Karpas-422 (cell line): ENCODE measurements at places on chromosomes 7 and 10.
A peak's percentile ranks its signal among the peaks of the same experiment; 100 is the strongest.

DNA sequence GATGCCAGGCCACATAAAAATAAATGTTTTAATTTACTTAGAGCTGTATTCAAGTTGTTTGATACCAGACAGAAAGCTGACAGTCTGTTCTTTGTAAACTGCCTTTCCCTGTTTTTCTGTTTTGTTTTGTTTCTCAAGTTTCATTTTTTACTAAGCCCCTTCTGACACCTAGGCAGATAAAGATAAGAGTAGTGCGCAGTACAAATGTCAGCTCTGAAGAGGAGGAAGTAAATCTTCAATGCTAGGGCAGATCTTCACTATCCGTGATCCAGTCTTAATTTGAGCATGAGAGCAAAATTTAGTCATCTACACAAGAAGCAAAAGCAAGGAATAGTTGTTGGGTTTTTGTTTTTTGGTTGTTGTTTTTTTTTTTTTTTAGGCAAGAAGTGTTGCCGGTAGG, 27.3 kb downstream of the MTURN start:
- peak; percentile 69 for DNase-seq

DNA sequence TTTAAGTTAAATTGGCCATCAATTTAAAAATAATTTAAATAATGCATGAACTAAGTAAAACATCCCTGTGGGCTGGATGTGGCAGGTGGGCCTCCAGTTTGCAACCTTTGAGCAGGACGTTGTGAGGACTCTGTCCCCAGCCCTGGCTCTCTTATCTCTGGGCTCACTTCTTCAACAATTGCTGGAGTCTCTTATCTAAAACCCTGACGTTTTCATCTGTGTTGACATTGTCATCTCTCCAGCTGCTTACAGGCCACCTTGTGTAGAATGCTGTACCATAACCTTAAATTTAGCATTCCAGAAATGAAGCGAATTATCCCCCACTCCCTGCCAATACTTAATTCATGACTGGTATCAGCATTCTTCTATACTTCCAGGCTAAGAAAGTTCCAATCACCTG, 3.2 kb upstream of the KIF5B start:
- DNase-seq = no peak

- no peak for DNase-seq
Observed at GRCh38 chr10:63464402-63465292, 1.1 kb downstream of the JMJD1C start.

DNA sequence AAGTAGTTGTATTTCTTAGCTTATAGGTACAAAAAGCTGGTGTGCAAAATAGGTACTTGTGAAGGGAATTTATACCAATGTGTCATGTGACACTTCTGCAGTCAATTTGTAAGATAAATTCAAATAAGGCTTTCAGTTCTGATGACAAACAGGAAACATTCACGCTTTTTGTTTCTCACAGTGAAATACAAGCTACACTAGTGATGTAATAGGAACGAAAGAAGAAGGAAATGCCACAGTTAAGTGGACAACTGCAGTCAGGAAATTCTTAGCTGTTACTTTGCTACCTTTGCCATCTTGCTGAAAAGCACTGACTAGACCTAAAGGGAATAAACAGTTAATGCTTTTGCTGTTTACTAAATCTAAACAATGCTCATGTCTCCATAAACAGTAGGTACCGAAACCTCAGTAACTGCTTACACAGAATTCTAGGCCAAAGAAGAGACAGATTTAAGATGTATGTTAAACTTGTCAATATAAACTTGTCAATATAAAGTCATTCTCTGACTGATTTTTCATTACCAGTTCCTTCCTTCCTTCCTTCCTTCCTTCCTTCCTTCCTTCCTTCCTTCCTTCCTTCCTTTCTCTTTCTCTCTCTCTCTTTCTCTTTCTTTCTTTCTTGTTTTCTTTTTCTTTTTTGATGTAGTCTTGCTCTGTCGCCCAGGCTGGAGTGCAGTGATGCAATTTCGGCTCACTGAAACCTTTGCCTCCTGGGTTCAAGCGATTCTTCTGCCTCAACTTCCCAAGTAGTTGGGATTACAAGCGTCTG, 10.1 kb downstream of the OTUD1 start:
- no peak for DNase-seq

DNA sequence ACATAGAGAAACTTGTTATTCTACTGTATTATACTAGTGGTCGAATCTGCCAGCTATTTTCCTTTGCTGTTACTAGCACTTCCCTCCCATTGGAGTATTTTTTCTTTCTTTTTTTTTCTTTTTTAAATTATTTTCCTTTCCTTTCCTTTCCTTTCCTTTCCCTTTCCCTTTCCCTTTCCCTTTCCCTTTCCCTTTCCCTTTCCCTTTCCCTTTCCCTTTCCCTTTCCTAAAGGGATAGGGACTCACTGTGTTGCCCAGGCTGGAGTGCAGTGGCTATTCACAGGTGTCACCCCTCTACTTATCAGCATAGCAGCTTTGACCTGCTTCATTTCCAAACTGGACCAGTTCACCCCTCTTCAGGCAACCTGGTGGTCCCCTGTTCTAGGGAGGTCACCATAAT, 212.6 kb upstream of the SP4 start:
- DNase-seq = no peak

GRCh38 chr10:47092831-47093230, 181.6 kb downstream of the PTPN20 start:
- peak; percentile 35 for DNase-seq

DNA sequence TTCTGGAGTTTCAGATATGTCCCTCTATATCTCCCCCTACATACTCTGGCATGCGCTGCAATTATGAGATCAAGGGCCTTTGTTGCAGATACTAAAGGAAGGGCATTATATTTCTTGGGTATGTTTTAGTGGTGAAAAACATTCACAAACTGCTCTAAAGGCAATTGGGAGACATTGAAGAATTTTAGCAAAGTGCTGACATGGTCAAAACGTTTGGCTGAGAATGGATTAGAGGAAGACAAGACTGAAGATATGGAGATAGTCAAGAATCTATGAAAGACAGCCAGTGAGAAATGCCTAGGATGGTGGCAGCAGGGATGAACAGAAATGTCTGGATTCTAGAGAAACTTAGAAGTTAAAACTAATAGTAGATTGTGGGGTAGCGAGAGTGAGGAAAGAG, 104.5 kb upstream of the CABCOCO1 start:
- no peak for DNase-seq

DNA sequence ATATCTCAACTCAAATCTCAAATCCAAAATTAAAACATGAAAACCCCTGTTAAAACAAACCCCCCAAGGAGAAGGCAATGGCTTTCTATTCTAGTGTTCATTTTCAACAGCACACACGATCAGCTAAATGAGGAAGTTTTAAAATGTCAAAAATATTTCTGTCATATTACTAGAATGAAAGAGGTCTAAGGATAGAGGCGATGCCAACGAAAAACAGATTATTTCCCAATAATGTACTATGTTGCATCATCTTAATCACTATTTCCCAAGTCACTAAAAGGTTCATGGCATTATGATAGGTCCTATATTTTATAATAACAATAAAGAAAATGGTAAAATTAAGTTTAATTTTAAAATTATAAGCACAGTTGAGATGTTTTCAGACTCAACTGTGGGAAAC, 10.1 kb downstream of the CNOT4 start:
- peak; percentile 53 for DNase-seq

GRCh38 chr7:95682913-95683312, 86.6 kb upstream of the PDK4 start:
- DNase-seq = no peak

DNA sequence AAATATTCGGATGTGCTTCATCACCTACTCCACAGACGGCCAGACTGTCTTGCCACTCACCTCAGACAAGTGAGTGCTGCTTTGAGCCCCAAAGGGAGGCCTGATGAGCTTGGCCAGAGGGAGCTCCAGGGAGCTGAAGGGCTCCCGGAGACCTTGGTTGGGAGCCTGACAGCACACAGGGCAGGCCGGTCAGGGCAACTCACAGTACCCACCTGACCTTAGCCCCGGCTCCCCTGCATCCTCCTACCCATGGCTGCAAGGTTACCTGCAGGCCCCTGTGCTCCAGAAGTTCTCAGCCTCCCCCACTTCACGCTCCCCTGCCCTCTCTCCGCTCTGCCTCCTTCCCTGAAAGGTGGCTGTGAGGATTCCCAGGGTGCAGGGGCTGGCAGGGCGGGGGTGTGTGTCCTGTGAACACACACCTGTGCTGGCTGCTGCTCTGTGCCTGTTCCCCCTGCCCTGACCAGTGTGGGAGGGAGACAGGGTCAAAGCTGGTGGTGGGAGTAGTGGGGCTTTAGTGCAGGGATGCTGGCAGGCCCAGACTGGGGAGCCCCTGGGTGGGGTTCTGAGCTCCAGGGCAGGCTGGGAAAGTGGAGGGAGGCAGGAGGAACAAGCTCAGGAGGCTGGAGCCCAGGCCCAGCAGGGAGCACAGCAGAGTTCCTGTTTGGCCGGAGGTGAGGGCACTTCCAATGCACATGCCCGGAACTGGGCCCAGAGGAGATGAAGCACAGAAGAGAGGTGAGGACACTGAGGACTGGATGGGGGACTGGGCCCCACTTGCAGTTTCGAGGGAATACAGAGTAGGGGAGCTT, 7.2 kb downstream of the ANTXRL start:
- peak; percentile 47 for DNase-seq

- no peak for DNase-seq
Observed at GRCh38 chr10:127577376-127578258, 28.5 kb downstream of the NPS start.

DNA sequence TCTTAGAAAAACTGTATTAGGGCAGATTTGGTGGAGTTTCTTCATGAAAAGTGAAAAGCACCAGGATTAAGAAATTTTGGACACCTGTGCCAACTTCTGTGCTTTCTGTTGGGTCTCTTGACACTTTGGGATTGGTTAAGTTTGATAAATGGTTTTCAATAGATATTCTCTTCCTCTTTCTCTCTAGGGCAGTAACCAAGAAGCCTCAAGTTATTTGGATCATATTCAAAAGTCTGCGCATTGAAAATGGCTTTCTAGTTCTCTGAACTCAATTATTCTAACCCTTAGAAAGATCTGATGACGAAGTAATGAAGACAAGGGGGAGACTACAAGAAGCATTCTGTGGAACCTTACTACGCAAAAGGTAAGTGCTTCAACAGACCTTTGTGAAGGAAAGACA, 144.0 kb upstream of the CCDC6 start:
- no peak for DNase-seq

- DNase-seq = no peak
Observed at GRCh38 chr7:41134300-41135255, 568.3 kb downstream of the INHBA start.

DNA sequence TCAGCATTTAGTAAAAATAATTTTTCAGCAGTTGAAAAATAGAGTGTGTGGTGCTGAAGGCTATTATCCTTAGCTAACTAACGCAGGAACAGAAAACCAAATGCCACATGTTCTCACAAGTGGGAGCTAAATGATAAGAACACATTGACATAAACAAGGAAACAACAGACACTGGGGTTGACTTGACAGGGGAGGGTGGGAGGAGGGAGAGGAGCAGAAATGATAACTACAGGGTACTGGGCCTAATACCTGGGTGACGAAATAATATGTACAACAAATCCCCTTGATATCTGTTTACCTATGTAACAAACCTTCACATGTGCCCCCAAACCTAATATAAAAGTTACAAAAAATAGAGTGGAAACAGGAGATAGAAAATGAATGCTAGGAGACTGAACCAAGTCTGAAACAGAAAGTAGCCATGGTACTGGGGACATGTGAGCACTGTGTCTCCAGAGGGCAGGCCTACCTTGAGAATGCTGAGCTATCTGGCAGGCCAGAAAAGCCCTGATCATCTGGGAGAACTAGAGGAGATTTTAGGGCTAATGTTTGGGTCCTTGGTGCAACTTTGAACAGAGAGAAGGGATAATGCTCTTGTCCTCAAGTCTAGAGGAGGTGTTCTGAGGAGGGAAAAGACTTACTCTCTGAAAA, 4.7 kb upstream of the EFCAB10 start:
- no peak for DNase-seq

- DNase-seq = no peak
Observed at GRCh38 chr7:157021871-157022680, 11.6 kb upstream of the MNX1 start.

DNA sequence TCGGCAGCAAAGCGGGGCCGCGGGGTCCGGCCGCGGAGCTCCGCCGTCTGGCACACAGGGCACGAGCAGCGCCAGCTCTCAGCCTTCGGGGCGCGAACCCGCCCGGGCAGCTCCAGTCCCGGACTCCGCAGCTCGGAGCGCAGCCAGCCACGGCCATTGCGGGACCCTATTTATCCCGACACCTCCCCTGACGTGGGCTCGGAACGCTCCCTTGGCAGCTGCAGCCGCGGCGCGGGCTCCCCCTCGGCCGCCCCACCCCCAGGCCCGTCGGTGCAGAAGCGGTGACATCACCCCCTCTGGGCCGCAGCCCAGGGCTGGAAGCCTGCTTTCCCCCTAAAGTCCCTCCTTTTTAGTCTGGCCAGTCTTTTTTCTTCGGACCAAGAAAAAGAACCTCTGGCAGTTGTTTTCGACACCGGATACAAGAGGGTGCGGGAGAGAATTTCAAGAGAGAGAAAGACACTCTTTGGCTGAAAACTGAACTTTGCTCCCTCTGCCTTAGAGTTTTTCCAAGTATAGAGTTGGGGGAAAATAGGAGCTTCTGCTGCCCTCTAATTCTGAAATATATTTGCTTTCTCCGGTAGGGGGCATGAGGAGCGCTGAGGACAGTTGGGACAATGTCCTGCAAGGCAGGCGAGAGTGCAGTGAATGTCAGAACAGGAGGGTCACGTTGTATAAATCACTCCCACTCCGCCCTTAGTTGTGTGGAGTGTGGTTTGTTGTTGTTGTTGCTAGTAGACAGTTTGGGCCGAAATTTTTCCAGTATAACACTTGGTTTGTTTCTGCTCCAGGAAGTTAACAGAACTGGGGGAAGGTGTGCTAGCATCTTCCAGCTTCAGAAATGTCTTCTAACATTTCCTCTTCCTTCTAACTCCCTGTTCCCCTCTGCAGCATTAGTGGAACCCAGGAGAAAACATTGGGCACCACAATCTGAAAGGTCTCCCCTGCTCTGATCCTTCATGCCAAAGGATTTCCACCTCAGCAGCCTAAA, at the start of gene SFRP4:
Gene SFRP4 (minus strand): TSS at position 145 of the 988 bp plus-strand sequence. CDS start 280 bp downstream, outside the sequence.
- DNase-seq = peak; percentile 72

GRCh38 chr10:44684661-44685060, 226.5 kb upstream of the TMEM72 start:
- no peak for DNase-seq

- DNase-seq = no peak
Observed at GRCh38 chr10:54666192-54666591, 134.8 kb downstream of the PCDH15 start.

GRCh38 chr10:3774814-3775695, 10.0 kb downstream of the KLF6 start:
- no peak for DNase-seq

GRCh38 chr7:93884541-93884940, 6.0 kb downstream of the TFPI2 start:
- no peak for DNase-seq

GRCh38 chr7:112334366-112334765, 115.9 kb upstream of the IFRD1 start:
- no peak for DNase-seq
